Activated gamma-delta T cell treated with Interleukin-2 at 50 U/mL for 16 hours (primary cell): ENCODE measurements at places on chromosomes 16 and 17.

DNA sequence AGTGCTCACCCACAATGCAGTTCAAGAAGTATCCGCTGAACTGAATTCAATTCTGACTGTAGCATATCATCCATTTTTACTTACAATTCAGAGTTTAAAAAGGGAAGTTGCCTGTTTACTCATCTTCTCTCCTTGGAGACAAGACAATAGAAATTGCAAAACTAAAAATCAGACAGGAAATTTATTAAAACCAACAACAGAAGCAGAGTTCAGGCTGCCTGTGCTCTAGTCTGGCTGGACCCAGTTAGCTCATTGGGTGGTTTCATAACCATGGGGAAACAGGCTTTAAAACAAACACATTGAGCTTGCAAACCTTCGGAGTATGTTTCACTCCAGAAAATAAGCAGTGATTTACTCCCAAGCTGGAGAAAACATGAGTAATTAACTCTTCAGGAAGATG lies 321.4 kb downstream of the GRIN2A start:
- no peak for DNase-seq

GRCh38 chr17:20262226-20263114 lies 204.9 kb downstream of the LGALS9B start:
- no peak for DNase-seq

DNA sequence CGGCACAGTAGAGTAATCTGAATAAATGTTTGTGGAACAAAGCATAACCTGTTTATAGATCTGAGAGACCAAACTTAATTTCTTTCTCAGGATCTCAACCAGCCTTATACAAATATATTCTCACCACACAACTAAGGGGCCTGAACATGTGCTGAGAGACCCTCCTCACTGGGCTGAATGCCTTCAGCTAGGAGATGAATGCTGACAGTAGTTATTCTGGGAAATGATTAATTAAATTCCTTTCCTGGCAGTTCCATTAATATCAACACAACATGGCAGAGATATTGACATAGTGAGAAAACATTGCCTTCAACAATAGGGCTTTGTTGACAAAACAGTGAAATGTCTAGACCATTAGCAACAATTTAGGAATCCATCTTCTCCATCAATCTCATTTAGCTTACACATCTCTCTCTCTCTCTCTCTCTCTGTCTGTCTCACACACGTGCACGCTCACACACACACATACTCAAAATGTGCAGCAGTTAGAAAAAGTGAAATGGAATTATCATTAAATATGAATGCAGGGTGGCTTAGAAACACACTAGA lies 780.8 kb upstream of the CDH8 start:
- no peak for DNase-seq

DNA sequence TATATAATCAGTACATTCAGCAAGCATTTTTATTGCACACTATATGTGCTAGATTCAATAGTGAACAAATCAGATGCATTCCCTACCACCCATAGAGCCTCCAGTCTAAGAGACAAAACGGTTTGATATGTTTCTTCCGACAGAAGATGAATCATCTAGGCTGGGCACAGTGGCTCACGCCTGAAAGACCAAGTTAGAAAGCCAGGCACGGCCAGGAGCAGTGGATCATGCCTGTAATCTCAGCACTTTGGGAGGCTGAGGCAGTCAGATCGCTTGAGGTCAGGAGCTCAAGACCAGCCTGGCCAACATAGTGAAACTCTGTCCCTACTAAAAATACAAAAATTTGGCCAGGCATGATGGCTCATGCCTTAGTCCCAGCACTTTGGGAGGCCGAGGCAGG lies 18.3 kb upstream of the COPRS start:
- no peak for DNase-seq

GRCh38 chr16:22317625-22318024 lies 20.4 kb downstream of the POLR3E start:
- no peak for DNase-seq

GRCh38 chr17:28901866-28902818 lies 737 bp downstream of the DHRS13 start:
- peak; percentile 42 for DNase-seq

GRCh38 chr16:4580250-4580649 lies 24.1 kb downstream of the C16orf96 start:
- no peak for DNase-seq

DNA sequence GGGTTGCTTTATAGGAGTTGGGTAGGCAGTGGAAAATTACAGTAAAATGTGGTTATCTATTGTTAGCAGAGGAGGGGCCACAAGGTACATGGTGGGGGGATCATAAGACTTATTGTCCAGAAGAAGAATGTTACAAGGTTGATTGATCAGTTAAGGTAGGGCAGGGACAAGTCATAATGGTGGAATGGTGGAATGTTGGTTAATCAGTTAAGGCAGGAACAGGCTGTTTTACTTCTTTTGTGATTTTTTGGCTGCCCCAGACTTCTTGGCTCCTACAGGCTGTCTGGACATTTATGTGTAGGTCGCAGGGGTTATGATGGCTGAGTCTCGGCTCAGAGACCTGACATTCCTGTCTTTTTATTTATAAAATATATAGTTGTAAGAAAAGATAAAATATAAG lies 2277.1 kb downstream of the TP53TG3F start:
- DNase-seq = no peak

- DNase-seq = no peak
Observed at GRCh38 chr16:10921536-10922327, 20.5 kb downstream of the DEXI start.

- DNase-seq = no peak
Observed at GRCh38 chr17:67801626-67802175, 23.6 kb upstream of the BPTF start.

DNA sequence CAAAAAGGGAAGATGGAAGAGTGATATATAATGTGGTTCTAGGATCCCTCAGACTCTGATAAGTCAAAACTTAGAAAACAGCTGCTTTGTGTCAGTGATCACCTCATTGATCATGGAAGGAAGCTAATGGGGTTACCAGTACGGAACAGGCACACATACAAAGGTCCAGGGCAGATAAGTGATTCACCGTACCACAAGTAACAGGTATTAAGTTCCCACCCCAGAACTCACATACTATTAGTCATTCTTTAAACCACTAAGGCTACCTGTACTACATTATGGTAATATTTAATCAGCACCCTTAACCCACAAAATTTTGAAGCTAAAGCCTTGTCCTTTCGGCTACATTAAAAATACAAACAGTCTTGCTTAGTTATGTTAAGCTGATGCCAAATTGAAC lies 17.4 kb downstream of the RNF43 start:
- no peak for DNase-seq

- no peak for DNase-seq
Observed at GRCh38 chr16:63568164-63568563, 1531.9 kb upstream of the CDH8 start.

DNA sequence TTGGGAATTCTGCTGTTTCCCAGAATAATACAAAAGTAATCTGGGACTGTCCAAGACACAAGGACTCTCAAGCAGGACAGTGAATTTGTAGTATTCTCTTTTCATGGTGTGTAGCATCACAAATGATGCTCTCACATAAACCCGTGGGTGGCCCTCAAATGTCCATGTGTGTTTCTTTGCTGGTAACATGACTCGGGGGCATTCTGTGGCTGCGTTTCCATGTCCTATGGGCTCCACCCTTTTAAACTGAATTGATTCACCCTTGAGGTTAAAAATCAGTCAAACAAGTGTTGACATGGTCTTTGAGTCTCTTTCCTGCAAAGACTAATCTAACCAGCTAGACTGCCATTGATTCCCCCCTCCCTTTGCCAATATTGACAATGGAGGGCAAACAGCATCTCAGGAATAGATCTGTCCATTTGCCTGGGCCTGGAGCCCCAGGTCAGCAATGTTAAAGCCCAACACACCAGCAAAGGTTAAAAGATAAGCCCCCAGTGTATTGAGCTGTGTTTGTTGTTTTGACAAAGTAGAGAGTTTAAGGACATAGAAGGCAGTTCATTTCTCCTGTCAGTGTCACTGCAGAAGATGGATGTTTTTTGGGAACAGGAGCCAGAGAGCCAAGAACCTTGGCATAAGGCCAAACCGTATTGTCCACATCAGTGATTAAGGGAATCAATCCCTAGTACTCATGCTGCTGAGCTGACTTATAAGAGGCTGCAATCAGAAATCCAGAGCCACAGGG lies 117.1 kb upstream of the COX10 start:
- DNase-seq = no peak

- no peak for DNase-seq
Observed at GRCh38 chr16:22732400-22732799, 81.6 kb upstream of the HS3ST2 start.

DNA sequence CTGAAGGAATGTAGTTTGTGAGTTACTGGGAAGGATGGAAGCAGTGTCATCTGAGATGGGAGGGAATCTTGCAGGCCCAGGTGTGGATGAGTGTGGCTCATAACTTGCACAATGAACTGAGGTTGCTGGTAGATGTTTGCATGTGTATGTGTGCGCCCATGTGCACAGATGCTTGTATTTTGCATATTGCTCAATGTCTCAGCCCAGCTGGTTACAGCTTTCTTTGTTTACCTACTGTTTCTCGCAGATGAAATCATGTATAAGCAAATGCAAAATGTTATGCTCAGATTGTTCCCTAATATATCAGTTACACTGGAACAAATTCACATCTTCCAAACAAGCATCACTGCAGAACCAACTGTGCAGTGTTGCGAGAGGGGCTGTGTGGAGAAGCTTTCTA lies 452.2 kb upstream of the EEF2KMT start:
- no peak for DNase-seq
